ENCODE measurements at places on chromosomes 5 and 9. TPM values are rescaled to one million over a fixed set of nuclear protein-coding genes. Genes with fewer than 3 reads are reported as not detected.

The TAS2R1 gene
- not detected for total RNA-seq

The MARCOL gene
- not detected for total RNA-seq

The ASTN2 gene
- total RNA-seq = 4.8 TPM

The EIF4E1B gene
- total RNA-seq = not detected

The FBLL1 gene
- total RNA-seq = 0.08 TPM

The COL23A1 gene
- not detected for total RNA-seq

The LCN1 gene
- total RNA-seq = not detected

The GMCL2 gene
- total RNA-seq = not detected

The FGF18 gene
- total RNA-seq = 1.2 TPM

The PPP2R2B gene
- 0.12 TPM for total RNA-seq

The CRHBP gene
- not detected for total RNA-seq

The BRINP1 gene
- total RNA-seq = 0.10 TPM

The BAG1 gene
- total RNA-seq = 121 TPM

The BTNL3 gene
- total RNA-seq = not detected

The ECM2 gene
- 0.15 TPM for total RNA-seq

The DOCK2 gene
- 3.3 TPM for total RNA-seq

The PCDHB10 gene
- total RNA-seq = not detected

The TSSK1B gene
- not detected for total RNA-seq

The TPPP gene
- 5.5 TPM for total RNA-seq

The LHX3 gene
- 0.08 TPM for total RNA-seq

The IL13 gene
- not detected for total RNA-seq

The STOML2 gene
- total RNA-seq = 267 TPM

The MOCS2 gene
- total RNA-seq = 32.4 TPM

The NEUROG1 gene
- not detected for total RNA-seq

The PCDHAC1 gene
- total RNA-seq = 2.3 TPM

The LHX2 gene
- 4.7 TPM for total RNA-seq

The PKD2L2 gene
- 0.07 TPM for total RNA-seq

The FCN2 gene
- not detected for total RNA-seq

The CDX1 gene
- total RNA-seq = not detected

The SUSD3 gene
- total RNA-seq = 0.65 TPM

The ZNF883 gene
- total RNA-seq = 0.84 TPM
